ENCODE measurements at places on chromosomes 2 and 18.

- DNase-seq, result no peak
Observed at GRCh38 chr2:206984206-206984605, 44.9 kb downstream of the CPO start.

DNA sequence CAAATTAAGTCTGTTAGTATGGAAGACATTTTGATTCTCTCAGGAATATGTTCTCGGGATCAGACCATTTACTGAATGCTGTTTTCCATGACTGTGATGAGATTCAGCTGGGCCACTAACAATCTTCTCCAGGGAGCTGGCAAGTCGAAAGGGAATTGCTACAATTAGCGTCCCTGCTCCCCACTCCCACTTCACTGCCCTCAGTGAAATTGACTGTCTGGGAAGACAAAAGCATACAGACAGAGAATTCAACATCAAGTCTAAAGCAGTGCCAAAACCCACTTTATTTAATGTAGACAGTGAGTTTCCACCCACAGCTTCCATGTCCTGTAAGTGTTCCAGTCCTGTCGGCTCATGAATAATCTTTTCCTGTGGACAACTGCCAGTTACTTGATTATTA, 34.0 kb upstream of the COL3A1 start:
- DNase-seq, result no peak

DNA sequence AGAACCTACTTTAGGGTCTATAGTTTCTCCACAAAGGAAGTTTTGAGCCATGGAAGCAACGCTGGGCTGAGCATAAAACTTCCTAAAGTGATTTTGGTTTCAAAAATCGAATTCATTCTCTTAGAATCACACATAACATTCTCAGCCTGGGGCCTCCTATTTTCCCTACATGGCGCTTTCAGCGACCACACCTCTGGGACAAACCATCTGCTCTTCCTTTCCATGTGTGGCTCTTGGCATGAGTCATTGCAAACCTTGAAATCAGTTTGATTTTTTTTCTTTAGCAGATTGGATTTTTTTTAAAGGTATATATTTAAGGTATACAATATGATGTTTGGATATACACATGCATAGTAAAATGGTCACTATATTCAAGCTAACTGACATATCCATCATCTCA, 72.5 kb upstream of the APCDD1 start:
- no peak for DNase-seq

DNA sequence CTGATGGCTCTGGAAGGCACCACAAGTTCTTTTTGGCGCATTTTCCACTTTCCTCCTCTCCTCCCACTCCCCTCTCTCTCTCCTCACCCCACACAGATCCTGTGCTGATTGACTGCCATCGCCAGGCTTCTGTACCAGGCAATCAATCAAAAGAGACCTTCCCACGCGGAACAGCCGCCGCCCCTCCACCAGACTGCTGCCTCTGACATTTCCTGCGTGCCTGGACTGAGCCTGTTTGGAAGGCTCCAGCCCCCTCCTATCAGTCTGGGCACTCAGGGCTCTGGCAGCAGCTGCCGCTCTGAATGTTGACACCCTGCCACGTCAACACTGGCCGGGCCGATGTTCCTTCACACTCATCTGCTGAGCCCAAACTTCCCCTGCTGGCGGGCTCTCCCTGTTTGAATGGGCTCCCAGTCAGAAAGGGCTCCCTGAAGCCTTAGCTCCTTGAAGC, 467.7 kb downstream of the EPHA4 start:
- no peak for DNase-seq
